Stimulated activated CD4-positive, alpha-beta T cell treated with anti-CD3 and anti-CD28 coated beads, Interleukin-2, amount 100 ng/mL, for 4 hours (primary cell): ENCODE measurements at places on chromosomes 5 and 9.

- no peak for DNase-seq
Observed at GRCh38 chr5:74143721-74144330, 496.7 kb downstream of the ENC1 start.

GRCh38 chr9:78023003-78023741 lies 8.4 kb downstream of the GNAQ start:
- DNase-seq: no peak

DNA sequence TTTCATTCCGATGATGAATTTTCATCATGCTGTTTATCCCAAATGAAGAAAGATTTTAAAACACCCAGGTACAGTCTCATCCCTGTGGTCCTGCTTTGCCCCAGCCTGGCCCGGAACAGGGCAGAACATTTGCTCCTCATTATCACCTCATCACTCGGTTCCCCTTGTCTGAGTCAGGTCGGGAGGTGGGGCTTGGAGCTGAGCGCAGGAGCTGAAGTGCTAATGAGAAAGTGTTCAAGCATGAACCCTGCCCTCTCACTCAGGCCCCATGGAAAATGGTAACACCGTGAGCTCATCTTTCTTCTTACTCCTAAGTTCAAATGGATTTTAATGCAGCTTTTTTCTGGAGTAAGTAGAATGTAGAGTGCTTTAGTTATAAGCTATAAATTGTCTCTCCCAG lies 466.2 kb downstream of the KDM4C start:
- no peak for DNase-seq

- DNase-seq: no peak
Observed at GRCh38 chr9:109401169-109401989, 80.5 kb upstream of the EPB41L4B start.

DNA sequence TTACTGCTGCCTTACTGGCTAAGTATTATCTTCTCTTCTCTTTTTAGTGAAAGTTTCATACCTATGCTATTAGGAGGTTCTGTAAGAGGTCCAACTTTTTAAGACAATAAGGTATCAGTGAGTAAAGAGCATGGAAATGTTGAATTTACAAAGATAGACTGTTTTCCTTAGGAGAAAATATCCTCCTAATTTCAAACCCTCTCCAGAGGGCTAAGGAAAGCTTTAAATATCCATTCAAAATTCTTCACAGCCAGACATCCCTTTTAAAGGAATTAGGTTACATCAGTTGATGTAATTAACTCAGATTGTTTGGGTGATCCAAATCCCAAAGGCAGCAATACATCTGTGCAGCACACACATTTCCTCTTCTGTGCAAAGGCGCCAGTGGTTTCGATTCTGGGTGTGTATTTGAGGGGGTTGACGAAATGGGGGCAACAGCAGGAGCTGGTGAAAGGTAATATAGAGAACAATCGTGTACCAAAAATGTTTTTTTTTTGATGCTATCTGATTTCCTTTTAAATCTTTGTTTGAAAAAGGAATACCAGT lies 273.8 kb upstream of the RPS23 start:
- DNase-seq: no peak

DNA sequence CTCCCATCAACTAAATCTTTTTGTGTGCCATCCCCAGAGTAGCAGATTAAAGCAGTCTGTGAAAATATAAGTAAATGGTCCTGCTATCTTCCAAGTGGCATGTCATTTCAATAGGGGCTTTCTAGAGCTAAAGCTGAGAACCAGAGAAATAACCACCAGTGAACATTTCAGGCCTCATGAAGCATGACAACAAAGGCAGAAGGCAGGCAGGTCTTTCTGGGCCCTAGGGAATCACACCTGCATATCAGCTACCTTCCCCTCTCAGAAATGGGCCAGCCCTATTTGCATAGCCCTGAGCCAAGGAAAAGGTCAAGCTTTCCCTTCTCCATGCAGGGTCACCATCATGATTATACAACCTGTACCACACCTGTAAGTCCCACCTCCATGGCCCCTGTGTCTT lies 205.3 kb downstream of the DEPDC1B start:
- DNase-seq: no peak

DNA sequence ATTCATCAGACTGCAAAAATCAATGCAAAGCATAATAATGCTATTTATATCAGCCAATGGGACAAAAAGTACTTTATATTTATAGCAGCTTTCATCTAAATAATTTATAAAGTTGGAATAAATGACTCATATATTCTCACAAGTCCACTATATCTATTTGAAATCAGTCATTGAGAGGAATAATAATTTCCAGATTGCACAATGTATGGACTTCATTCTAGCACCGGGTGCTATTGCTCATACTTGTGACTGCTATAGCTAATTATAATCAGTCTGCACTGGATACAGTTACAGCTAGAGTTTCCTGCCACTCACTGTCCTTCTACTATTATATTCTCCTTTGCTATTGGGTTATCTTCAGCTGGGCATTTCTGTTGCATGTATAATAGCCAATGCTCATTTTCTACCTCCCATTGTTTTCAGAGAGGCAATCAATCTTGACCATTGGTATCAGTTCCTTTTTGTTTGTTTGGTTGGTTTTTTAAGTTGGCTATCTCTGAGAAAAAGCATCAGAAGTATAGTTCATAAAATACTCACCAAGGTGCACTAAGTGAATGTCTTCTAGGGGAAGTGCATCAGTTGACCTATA lies 1.9 kb downstream of the CDH18 start:
- no peak for DNase-seq

DNA sequence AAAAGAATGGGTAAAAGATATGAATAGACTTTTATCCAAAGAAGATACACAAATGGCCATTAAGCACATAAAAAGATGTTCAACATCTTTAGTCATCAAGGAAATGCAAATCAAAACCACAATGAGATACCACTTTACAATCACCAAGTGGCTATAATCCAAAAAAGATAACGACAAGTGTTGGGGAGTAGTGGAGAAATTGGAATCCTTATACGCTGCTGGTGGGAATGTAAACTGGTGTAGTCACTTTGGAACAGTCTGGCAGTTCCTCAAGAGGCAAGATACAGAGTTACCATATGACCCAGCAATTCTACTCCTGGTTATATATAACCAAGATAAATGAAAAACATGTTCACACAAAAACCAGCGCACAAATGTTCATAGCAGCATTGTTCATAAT lies 234.9 kb downstream of the SPATA31D1 start:
- no peak for DNase-seq

GRCh38 chr5:54794135-54794975 lies 191.0 kb downstream of the ESM1 start:
- DNase-seq: no peak

- DNase-seq: no peak
Observed at GRCh38 chr9:33737811-33738606, 57.4 kb upstream of the PRSS3 start.

DNA sequence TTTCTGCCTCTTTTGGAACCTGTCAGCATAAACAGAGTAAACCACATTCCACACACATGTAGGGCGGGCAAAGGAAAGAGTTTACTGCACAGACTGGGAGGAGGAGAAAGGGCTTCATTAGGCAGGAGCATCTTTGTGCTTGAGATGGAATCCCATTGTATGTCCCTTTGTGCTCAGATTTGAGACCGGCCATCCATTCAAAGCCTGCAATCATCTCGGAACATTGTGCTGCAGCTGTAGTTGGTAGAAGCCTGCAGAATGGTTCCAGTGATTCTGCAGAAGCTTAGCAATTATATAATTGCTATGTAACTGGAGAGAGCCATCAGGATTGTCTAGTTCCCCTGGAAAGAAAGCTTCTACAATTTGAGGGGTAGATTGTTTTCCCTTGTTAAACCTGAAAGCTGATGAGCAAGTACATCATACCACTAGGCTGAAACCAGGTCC lies 16.5 kb downstream of the ZNF462 start:
- DNase-seq: no peak
